ENCODE measurements at places on chromosomes 3 and 15.

DNA sequence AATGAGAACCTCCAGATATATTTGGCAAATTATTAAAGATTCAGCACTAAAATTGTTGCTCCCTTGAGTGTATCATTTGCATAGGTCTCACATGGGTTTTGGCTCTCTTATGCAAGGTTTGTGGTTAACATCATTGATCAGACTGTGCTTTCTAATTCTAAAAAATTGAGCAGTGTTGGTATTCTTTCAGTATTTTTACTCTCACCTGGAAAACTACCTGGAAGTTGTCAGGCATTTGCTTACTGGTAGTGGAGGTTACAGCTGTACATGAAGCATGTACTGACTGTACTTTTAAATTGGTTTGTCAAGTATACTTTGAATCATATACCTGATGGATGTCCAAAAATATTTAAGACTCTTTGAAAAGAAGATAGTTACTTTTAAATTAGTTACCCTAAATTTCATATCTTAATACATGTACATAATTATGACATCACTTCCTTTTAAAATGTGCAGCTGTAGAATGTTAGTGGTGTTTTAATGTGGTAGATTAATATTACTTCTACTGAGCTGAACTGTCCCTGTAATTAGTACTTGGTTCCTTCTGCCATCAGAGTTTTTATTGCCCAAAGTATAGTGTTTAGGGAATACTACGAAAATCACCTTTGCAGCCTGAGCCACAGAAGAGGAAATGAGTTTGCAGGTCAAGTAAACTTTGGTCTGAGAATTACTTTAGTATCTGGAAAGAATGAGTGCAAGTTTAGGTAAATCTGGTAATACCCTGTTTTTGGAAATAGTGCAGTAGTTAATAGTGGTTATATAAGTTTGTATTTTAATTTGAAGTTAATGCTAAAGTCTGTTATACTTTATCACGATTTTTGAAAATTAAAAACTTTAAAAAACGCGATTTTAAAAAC lies 2.8 kb downstream of the CHD2 start:
- peak; percentile 69 for DNase-seq

GRCh38 chr15:51935466-51936104 lies 36.0 kb downstream of the LEO1 start:
- no peak for DNase-seq

DNA sequence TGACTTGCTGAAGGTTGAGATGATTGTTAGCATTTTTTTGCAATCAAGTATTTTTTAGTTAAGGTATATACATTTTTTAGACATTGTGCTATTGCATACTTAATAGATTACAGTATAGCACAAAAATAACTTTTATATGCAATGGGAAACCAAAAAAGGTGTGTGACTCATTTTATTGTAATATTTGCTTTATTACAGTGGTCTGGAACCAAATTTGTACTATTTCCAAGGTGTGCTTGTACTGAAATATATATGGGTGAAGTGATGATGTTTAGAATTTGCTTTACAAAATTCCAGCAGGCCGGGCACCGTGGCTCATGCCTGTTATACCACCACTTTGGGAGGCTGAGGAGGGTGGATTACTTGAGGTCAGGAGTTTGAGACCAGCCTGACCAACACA lies 29.1 kb upstream of the TBC1D23 start:
- DNase-seq = no peak

DNA sequence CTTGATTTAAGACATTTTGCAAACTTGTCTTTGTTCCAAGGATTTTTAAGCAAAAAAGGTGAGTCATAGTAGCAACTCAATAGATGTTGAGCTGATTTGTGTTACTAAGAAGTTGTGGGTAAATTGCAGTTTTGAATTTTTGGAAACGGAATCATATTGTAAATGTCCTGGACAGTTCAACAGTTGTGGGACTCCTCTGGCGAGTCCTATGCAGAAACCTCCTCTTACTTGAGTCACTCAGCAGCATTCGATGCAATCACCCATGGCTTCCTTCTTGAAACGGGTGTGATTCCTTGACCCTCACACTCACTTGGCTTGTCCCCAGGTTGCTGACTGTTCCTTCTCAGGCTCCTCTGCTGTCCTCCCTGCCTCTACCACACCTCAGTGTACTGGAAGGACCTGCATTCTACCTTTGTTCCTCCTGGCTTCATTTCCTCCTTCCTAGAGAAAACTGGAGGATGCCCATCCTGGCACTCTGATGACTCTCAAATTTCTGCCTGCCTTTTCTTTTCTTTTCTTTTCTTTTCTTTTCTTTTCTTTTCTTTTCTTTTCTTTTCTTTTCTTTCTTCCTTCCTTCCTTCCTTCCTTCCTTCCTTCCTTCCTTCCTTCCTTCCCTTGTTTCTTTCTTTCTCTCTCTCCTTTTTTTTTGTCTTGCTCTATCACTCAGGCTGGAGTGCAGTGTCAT lies 52.8 kb upstream of the DGKG start:
- peak; percentile 12 for DNase-seq

GRCh38 chr3:122973893-122974615 lies 53.5 kb downstream of the SEMA5B start:
- DNase-seq = no peak

GRCh38 chr3:176951144-176951543 lies 246.1 kb downstream of the TBL1XR1 start:
- no peak for DNase-seq

DNA sequence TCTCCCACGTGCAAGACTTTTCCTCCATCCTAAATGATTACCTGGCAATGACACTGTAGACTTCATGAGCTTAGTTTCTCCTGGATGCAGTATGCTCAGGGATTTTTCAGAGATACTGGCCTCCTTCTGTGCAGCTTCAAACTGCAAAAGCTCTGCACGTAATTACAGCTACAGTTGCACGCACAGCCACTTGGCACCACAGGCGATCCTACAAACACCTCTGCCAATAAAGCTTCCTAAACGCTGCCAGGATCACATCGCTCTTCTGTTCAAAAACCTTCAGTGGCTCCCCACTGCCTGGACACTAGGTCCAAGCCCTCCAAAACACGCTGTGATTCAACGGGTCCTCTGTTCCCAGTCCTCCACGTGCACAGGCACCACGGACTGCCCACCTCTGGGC lies 49.5 kb downstream of the NUP210 start:
- DNase-seq = no peak

GRCh38 chr15:76235186-76235826 lies 76.0 kb downstream of the ETFA start:
- DNase-seq = peak; percentile 73

DNA sequence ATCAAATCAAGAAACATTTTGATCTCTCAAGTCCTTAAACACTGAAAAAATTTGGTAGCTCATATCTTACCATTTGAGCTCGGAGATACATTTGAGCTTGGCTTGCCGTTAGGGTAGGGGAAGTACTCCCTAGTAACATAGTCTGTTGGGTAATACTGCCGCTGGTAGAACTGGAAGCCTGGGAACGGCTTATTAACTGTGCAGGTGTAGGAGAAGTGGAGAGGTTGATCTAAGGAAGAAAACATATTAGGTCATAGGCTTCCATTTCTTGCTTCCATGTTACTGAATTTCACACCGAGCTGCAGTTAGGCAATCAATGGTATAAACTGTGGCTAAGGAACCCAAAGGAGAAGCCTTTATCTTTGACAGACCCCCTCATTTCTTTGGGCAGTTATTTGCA lies 32.5 kb downstream of the PHC3 start:
- no peak for DNase-seq

- no peak for DNase-seq
These were observed 341.7 kb upstream of the PROK2 start for GRCh38 chr3:72126441-72127223.

- no peak for DNase-seq
These were observed 889.2 kb downstream of the PDCD6IP start for GRCh38 chr3:34687671-34688070.

GRCh38 chr15:88543065-88543776 lies 3.3 kb downstream of the DET1 start:
- DNase-seq = no peak

- DNase-seq = peak; percentile 32
These were observed 421 bp downstream of the KLHL18 start for GRCh38 chr3:47283193-47283537.

DNA sequence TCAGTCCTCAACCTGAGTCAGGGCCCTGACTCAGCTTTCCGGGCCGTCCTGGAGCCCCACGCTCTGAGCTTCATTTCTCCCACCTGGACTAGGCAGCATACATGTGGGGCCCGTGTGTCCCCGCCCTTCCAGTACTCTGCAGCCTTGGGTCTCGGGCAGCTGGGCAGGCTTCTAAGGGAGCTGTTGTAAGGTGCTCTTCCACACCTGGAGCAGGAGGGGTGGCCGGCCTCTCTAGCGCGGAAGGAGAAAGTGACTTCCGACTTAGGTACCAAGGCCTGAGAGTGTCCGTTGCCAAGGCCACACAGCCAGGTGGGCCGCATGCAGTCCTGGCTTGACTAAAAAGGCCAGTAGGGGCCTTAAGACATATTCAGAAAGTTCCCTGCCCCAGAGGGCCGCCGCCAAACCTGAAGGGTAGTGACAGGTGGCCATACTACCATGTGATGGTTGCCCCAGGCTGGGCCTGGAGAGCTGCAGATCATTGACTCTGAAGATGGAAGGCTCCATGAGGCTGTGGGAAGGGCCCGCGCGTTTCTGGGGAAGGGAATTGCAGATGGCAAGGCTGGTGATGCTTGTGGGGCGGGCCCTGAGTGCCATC lies 9.4 kb upstream of the SEMA3B start:
- DNase-seq = no peak

DNA sequence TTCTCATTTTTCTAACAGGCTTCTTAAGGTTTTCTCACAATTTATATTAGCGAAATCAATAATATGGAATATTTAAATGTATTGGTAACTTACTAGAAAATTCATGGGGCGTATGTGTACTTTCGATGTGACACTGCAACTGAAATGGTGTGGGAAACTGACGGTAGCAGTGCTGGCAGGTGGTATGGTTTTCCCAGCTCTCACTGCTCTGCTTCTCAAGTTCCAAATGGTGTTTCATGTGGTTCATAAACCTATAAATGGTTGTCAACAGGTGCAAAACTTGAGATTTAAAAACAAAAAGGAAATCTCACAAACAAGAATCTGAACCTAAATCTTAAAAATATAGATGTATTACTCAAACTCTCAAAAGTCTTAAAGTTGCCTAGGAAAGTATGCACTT lies 54.7 kb downstream of the ZNF280D start:
- no peak for DNase-seq

DNA sequence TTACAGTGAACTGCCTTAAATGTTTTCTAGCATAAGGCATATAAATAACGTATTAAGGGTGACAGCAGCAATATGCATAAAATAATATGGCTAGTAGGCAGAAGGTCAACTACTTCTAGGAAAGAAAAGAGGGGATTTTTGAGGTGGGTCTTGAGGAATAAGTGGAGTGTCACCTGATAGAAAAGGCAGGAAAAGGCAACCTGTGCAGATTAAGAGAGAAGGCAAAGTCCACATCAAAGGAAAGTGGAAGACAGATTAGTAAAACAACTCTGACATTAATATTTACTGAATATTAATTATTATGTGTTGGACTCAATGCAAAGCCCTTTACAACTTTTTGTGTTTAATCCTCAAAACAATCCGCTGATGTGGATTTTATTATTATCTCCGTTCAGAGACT lies 2.8 kb downstream of the THOC7 start:
- DNase-seq = no peak

GRCh38 chr3:188196232-188196990 lies 42.5 kb downstream of the LPP start:
- DNase-seq = no peak

DNA sequence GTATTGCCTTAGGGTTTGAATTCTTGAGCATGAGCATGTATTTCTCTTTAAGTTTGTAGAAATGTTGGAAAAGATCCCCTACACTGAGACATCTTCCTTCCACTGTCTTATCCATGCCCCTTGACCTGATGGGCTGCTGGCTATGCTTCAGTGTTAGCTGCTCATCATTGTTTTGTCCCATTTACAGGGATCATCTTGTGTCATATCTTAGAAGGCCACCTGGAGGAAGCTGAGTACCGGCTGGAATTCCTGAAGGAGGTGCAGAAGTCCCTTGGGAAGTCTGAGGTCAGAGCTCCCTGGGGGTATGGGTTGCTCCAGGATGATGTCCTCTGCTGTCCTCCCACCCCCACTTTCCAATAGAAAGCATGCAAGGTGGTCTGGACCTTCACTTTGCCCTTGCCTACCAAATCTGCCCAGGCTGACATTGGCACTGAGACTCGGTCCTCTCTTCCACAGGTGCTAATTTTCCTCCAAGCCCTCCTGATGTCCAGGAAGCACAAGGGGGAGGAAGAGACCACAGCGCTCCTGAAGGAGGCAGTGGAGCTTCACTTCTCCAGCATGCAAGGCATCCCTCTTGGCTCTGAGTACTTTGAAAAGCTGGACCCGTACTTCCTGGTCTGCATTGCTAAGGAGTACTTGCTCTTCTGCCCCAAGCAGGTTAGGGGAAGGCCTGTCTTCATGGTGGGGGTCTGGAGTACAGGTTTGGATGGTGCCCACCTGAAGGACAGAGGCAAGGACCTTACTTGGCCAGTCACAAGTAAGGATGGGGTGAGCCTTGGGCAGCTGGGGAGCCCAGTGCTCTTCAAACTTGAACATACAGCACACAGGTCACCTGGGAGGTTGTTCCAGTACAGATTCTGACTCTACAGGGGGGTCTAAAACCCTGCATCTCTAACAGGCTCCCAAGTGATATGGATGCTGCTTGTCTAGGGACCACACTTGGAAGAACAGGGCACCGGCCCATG lies 17.7 kb downstream of the TTC21A start:
- no peak for DNase-seq

DNA sequence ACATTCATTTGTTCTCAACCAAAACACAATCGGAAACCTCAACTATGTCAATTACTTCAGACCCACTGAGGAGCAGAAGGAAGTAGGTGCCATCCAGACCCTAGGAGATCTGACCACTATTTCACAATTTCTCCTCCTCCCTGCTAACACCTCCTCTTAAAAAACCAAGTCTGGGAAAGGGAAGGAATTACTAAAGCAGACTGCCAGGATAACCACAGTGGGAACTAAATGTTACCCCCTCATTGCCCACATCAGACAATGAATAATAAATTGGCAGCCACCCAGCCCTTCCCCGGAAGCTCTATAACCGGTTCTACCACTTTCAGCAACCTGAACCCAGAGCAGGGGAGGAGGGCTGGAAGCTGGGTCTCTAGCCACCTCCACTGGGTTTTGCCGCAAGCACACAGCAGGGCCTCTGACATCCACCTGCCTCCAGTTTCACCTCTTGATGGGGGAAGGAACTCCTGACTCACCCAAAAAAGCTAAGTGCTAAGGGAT lies 17.6 kb downstream of the C15orf62 start:
- DNase-seq = no peak
